NCI-H187 treated with DMSO at 0.1 percent for 48 hours (cell line): ENCODE measurements at places on chromosomes 13 and 19.

DNA sequence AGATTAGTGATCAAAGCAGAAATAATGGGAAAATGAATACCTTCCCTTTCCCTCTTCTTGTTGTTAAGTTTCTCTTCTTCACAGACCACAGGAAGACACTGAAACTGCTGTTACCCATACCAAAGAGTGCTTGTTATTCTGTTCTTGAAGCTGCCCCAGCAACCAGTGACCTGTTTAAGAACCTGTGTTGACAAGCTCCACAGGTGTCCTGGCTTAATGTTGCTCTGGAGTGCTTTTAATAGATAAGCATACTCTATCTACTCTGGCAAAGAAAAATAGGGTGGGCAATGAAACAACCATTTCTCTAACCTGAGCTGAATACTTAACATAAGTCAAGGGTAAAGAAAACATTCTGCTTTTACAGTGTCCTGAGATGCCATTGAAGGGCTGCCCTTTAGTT is 506.7 kb upstream of the GPC6 start:
- peak; percentile 99 for DNase-seq

DNA sequence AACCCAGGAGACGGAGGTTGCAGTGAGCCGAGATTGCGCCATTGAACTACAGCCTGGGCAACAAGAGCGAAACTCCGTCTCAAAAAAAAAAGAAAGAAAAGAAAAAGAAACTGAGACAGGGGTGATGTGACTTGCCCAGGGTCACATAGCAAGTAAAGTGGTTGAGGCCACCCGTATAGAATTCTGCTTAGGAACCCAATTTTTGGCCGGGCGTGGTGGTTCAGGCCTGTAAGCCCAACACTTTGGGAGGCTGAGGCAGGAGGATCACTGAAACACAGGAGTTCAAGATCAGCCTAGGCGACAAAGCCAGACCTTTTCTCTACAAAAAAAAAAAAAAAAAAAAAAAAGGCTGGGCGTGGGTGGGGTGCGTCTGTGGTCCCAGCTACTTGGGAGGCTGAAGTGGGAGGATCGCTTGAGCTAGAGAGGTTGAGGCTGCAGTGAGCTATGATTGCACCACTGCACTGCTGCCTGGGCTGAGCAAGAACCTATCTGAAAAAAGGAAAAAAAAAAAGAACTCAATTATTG is 1.3 kb downstream of the SNRPA start:
- DNase-seq = no peak

DNA sequence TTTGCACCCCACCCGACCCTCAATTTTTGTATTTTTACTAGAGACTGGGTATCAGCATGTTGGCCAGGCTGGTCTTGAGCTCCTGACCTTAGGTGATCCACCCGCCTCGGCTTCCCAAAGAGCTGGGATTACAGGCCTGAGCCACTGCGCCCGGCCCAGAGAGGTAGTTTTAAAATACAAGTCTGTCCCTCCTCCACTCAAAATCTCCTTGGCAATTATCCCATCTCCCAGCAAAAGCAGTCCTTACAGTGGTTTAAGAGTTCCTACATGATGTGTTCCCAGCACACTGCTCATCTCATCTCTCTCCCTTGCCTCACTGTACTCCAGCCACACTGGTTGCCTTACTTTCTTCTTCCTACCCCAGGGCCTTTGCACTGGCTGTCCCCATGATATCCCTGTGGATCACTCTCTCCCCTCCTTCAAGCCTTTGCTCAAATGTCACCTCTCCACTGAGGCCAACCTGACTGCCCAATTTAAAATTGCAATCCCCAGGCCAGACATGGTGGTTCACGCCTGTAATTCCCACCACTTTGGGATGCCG is 24.3 kb downstream of the LRFN3 start:
- DNase-seq = no peak

DNA sequence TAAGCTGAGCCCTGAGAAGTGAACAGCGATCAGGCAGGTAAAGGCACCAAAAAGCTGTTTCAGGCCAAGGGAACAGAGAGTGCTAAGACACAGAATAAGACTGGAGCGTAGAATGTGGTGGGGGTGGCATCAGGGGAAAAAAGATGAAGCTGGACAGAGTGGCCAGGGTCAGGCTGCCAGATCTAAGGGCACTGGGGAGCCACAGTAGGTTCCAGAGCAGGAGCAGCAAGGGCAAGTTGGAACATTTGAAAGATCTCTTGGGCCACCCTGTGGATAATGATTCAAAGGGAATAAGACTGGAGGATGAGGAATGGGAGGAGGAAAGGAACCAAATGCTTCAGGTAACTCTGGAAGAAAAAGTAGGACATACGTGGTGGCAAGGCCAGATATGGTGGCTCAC is 6.5 kb upstream of the PLIN3 start:
- DNase-seq = no peak

DNA sequence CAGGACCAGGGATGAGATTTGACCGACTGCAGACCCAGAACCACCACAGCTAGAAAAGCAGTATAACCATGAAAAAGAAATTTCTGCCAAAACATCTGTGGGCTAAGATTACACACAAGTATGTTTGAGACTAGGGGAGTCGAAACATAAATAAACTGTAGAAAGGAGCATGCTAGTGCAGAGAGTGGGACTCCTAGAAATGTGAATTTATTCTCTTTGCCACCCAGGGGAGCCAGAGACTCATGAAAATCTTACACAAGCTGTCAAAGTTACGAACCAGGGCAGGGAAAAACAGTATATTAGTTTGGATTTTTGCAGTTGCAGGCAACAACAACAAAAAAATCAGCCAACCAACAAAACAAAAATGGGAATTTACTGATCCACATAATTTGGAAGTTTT is 12.3 kb upstream of the HSPH1 start:
- no peak for DNase-seq

DNA sequence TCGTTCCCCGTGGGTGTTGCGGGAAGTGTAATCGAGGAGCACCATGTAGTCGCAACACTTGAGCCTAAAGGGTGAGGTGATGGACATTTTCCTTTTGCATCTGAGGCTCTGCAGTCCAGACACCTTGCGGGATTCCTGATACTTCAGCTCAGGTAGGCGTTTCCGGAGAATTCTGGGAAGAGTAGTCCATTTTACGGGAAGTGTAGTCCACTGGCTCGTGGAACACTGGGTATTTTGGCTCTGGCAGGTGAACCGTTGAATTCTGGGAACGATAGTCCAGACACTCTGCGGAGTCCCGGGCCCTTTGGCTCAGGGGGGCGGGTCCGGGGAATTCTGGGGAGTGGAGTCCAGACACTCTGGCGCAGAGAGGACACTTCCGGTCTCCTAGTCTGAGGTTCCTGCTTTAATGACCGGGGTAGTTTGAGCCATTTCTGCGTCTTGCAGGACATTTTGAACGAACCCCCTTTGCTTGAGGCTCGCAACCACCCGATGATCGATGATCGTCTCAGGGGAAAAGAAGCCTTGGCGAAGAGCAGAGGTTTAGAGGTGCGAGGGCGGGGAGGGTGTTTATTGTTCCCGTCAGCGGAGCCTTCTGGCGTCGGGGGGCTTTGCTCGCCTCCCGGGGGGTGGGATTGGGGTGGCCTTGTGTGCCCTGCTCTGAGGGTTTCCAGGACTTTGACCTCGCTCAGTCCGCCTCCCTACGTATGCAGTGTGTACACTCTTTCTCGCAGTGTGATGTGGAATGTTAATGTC is at the start of gene ZNF223:
TSS of gene ZNF223 (plus strand) at position 387 of the 753 bp plus-strand sequence. CDS start 3,141 bp downstream, outside the sequence.
- DNase-seq = peak; percentile 97

DNA sequence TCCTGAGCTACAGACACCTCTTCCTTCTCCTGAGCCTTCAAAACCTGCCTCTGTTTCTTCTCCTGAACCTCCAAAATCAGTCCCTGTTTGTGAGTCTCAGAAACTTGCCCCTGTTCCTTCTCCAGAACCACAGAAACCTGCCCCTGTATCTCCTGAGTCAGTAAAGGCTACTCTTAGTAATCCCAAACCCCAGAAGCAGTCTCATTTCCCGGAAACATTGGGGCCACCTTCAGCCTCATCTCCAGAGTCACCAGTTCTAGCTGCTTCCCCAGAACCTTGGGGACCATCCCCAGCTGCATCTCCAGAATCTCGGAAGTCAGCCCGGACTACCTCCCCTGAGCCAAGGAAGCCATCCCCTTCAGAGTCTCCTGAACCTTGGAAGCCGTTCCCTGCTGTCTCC is 10.0 kb downstream of the CHAMP1 start:
- no peak for DNase-seq

- DNase-seq = no peak
These were observed 276.4 kb downstream of the KLF5 start for GRCh38 chr13:73335210-73335609.

- DNase-seq = no peak
These were observed 67.7 kb upstream of the LSM14A start for GRCh38 chr19:34104557-34104956.

- no peak for DNase-seq
These were observed 414.8 kb upstream of the PCDH20 start for GRCh38 chr13:61830475-61830874.

DNA sequence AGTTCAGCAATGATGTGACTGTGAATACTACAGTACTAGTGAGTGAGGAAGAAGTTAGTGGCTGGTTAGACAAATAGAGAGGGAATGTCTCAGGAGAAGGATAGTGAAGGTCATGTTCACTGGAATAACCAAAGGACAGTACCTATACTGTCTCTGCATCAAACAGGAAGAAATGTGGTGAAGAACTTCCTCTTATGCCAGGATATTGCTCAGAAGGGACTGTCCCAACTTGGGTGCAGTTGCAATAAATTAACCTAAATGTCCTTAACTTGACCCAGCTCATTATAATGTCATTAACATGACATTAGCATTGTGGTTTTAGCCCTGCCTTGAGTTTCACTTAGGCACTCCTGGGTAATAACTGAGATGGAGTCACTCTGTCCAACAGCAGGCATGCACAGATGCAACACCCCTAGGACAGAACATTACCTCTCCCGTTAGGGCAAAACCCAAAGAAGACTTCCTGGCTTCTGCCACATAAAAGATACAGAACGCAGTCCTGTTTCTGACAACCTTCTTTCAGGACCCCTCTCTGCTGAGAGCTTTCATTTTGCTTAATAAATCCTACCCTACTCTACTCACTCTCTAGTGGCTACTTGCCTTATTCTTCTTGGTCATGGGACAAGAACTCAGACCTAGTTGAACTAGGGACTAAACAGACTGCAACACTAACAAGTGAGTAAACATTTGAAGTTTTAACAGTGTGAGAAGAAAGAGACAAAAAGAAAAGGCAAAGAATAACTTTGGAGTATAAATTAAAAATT is 1591.6 kb upstream of the MIR17HG start:
- no peak for DNase-seq

DNA sequence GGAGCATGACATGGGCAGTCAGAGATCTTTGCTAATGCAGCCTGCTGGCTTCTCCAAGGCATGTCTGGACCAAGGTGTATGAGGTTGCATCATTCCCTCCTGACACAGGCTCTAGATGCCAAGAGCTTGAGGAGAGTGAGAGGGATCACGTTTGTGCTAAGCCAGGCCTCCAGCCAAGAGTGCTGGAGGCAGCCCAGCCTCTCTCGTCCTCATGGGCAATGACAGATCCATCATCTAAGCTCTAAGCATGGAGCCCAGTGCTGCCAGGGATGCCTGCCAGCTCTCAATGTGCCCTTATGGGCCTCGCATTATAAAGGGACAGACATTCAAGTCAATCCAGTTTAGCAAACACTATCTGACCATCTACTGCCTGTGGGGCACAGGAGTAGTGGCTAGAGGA is 136.3 kb upstream of the VSTM2B start:
- DNase-seq = no peak

- no peak for DNase-seq
These were observed 6.3 kb downstream of the COPE start for GRCh38 chr19:18912933-18913332.

- DNase-seq = no peak
These were observed 11.0 kb upstream of the ZNF492 start for GRCh38 chr19:22622901-22623840.

DNA sequence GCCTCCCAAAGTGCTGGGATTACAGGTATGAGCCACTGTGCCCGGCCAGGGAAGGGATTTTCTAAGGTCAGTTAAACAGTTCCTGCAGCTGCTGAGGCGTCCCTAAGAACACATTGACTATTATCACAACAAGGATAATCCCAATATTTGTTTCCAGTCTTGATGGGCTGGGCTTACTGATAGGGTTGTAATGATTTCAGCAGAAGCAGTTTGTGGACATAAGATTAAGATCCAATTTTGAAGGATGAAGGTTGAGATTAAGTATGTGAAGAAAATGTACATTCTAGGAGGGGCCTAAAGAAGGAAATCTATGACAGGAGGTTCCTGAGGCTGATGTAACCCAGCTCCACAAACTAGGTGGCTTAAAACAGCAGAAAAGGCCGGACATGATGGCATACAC is 10.7 kb upstream of the CCDC124 start:
- DNase-seq = no peak

DNA sequence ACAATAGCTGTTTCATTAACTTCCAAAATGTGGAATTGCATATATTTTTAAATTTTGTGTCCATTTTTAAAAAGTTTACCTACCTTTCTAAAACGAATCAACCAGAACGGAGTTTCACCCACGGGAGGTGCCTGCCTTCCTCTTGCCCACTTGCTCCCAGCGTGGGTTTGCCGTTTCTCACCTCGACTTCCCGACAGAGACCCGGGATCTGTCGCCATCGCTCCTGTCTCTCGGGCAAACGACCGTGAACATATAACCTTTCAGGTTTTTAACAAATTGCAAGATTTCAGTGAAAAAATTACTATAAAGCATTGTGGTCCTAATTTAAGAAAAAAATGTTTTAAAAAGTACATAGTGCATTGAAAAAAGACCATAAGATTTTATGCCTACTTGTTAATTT is 4.2 kb downstream of the TMEM255B start:
- DNase-seq = no peak

DNA sequence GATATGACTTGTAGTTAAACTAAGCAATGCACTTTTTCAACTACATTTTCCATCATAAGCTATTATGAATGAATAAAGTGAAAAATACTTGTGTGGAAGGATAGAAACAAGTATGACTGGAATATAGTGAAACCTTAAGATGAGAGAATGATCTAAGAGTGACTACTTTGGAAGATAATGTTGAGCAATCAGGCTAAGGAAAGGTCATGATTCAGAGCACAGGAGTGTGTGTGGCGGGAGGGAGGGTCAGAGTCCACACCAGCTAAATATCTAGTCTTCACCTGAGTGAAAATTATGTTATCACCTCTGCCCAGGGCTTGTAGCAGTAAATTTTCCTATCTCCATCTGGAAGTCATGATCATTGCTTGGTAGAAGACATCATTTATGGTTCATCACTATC is 833.4 kb upstream of the ATXN8OS start:
- DNase-seq = no peak

DNA sequence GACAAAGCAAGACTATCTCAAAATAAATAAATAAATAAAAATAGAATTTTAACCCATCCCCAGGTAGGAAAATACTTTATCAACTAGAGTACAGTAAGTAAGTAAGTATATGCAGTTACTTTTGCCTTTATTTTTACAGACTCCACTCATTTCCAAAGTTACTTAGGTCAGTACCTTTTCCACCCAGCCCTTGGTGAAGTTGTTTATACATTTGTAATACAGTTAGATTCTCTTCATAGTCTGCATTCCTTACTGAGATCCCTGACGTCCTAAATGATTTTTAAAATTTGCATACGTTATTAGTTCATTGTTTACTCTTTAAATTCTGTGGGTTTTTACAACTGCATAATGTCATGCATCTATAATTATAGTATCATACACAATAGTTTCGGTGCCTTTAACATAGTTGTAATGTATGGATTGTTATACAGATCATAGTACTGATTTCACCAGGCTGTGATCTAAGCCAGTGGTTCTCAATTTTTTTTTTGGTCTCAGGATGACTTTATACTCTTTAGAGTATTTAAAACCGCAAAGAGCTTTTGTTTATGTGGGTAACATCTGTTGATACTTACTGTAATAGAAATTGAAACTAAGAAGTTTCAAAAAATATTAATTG is 10.4 kb downstream of the SETDB2 start:
- no peak for DNase-seq

- DNase-seq = no peak
These were observed 2.3 kb downstream of the DHRS12 start for GRCh38 chr13:51801631-51802099.

- no peak for DNase-seq
These were observed 32.2 kb downstream of the SLAIN1 start for GRCh38 chr13:77729502-77730221.
